RKO (cell line): ENCODE measurements at places on chromosomes 11 and 22.
A peak's percentile ranks its signal among the peaks of the same experiment; 100 is the strongest.

DNA sequence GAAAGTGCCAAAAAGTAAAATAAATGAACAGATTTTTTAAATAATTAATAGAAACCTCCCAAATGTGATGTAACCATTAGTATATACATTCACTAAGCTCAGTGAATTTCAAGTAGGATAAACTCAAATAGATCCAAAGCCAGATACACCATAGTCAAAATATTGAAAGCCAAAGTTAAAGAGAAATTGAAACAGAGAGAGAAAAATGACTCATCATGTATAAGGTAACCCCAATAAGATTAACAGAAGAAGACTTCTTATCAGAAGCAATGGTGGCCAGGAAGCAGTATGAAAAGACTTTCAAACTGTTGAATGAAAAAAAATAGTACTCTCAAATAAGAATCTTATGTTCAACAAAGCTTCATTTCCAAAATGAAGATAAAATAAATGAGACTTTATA is 70.5 kb downstream of the LUZP2 start:
- DNase-seq: no peak

DNA sequence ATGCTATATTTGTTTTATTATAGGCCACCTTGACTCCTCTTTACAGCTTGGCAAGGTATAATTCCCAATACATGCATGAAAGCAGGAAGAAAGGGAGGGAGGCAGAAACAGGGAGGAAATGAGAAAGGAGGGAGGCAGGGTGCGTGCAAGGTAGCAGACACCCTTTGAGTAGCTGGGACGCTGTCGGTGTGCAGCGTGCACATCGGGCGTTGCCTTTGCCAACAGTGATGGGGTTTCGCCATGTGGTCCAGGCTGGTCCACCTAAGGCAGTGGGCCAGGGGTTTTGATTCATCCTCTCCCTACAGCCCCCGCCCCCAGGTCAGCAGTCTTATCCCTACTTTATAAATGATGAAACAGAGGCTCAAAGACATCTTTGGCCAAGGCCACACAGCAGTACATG is 25.0 kb upstream of the PHF21B start:
- no peak for DNase-seq

- no peak for DNase-seq
These were observed 554.2 kb downstream of the JRKL start for GRCh38 chr11:96943970-96944369.

DNA sequence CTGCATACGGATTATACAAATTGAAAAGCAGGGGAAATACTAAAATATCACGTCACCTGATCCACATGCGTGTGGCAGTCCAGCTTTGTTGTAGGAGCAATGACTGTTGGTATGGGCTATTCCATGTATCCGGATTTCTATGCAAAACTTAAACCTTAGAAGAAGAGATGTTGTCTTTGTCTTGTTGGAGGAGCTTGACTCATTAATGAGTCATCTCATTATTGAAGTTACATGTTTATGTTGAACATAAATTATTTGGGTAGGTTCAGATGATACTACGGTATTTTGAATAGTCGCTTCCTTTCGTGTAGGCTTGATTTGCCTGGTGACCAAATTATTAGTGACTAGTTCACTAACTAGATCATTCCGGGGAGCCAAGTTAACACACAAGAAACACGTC is 806 bp upstream of the SAAL1 start:
- peak; percentile 51 for DNase-seq

GRCh38 chr11:34332524-34332923 is 25.3 kb downstream of the ABTB2 start:
- DNase-seq: no peak

- no peak for DNase-seq
These were observed 10.8 kb upstream of the TPP1 start for GRCh38 chr11:6629892-6630631.

GRCh38 chr11:120248551-120249278 is 8.8 kb downstream of the POU2F3 start:
- peak; percentile 86 for DNase-seq

DNA sequence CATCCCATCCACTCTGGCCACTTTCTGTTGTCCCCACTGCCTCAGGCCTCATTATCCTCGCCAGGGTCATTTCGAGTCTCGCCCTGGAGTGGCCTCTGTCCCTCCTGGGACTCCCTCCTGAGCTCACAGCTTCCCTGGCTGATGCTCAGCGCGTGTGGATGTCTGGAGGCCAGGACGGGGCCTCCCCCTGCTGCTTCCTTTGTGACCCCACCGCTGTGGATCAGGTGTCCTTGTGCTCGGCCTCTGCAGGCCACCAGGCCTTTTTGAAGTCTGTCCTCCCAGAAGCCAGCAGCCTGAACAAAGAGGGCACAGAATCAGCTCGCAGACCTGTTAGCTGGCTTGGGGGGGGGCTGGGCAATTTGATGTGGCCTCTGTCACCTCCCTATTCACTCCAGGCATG is 13.5 kb downstream of the CBX6 start:
- no peak for DNase-seq

GRCh38 chr11:1513326-1514296 is 27.0 kb upstream of the MOB2 start:
- no peak for DNase-seq
